Activated CD4-positive, alpha-beta T cell treated with anti-CD3 and anti-CD28 coated beads, Interleukin-2, amount 10 ng/mL, durations not matched to agents 7 days and 5 days (primary cell): ENCODE measurements at places on chromosomes 12 and 14. TPM values are rescaled to one million over a fixed set of nuclear protein-coding genes. Genes with fewer than 3 reads are reported as not detected.

Gene ALX1
- total RNA-seq, result not detected

Gene OTX2
- not detected for total RNA-seq

DNA sequence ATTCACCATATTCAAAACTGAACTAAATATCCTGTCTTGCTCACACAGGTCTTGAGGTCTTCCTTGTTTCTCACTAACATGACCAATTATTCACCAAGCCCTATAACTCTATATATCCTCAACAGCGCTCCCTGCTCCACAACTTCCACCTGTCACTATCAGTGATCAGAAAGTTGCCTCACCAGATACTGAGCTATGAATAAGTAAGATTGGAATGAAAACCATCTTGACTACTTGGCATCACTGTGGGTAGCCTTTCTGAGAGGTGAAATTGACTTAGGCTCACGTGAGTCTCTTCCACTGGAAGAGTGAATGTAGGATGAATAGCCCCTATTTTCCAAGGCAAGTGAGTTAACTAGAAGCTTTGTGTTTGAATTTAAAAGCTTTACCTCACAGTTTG, 167.1 kb downstream of the PIK3C2G start:
- no peak for DNase-seq

GRCh38 chr14:103377522-103378037, 7.6 kb upstream of the MARK3 start:
- DNase-seq, result no peak

GRCh38 chr12:106288494-106289195, 13.9 kb upstream of the TCP11L2 start:
- DNase-seq, result no peak

DNA sequence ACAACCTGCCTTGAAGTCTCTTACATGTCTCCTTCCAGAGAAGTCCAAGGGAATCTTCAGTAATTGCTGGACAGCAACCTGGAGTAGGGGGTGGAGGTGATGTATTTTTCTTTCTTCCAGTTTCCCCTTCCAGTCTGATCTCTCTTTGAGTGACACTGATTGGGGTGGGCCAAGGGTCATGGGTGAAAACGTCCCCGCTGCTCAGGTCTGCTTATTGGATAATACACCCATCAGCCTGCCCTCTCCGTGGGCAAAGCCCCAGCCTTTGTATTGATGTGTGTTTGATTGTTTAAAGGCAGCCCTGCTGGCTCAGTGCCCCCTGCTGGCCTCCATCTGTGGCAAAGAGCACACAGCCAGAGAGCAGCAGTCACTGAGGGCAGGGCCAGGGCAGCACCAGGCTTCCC, 35.7 kb upstream of the ATP2A2 start:
- DNase-seq, result peak; percentile 64

Gene KANSL2
- 44.5 TPM for total RNA-seq

DNA sequence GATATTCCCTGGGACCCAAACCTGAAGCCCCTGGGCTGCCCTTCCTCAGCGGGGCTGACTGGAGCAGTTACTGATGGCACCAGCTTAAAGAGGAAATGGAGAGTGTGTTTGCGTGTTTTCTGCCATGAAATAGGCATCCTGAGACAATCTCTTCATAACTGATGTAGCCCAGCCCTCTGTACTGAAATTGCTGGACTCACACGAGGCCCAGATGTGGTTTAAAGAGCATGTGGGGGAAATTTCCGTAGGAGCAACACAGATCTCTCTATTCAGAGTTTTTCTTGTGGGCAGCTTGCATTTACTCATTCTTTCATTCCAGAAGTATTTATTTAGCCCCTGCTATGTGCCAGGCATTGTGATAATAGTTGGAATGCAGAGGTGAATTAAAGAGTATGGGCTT, 782.1 kb upstream of the TBX3 start:
- no peak for DNase-seq

DNA sequence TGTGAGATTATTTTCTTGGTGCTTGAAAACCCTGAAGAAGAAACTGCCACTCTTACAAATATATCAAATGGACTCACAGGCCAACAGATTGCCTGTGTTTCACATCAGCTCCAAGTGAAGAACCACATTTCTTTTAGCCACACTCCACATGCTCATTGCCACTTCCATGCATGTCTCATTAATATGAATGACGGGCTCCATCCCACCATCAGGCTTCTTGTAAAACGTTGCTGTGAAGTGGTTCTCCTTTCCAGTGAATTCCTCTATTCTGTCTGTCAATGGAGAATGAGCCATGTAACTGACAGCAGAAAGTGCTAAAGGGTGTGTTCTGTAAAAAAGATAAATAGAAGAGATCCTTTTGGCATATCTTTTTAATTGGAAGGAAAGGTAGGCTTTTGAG, 188.2 kb upstream of the RMST start:
- no peak for DNase-seq

- no peak for DNase-seq
Measured at GRCh38 chr12:131112021-131112420, 158.3 kb downstream of the ADGRD1 start.

Gene DHRS1
- total RNA-seq, result 35.0 TPM

DNA sequence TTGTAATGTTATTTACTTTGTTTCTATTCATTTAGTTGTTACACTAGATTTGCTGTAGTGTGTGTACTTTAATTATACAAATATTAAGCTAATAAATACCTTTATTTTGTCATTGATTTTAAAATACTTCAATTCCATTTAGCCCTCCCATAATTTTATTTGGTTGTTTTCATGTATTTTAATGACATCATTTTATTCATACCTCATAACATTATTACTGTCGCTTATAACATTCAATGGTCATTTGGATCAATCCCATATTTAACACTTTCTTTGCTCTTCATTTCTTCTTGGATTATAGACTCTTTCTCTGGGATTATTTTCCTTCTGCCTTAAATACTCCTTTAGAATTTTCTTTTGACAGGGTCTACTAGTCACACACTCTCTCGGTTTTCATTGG, 86.6 kb upstream of the CAND1 start:
- no peak for DNase-seq

GRCh38 chr12:131800594-131801135, 27.5 kb upstream of the MMP17 start:
- DNase-seq, result no peak

GRCh38 chr12:105166736-105167135, 59.2 kb downstream of the WASHC4 start:
- no peak for DNase-seq

- no peak for DNase-seq
Measured at GRCh38 chr14:23624830-23625404, 11.2 kb upstream of the DHRS2 start.

GRCh38 chr12:79085106-79085682, 220.6 kb downstream of the SYT1 start:
- no peak for DNase-seq

DNA sequence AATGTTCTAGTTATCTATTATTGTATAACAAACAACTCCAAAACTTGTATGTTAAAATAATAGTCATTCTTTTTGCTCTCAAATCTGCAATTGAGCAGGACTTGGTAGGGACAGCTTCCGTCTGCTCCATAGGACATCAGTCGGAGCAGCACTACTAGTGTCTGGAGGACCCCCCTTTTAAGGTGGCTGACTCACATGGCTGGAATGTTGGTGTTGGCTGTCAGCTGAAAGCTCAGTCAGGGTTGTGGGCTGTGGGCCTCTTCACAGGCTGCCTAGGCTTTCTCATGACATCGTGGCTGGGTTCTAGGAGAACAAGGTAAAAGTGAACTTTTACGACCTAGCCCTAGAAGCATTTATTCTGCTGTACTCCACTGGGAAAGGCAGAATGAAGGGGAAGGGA, 160.6 kb downstream of the ANO4 start:
- DNase-seq, result no peak

Gene MYH6
- 0.08 TPM for total RNA-seq

- no peak for DNase-seq
Measured at GRCh38 chr12:78795934-78796445, 68.6 kb upstream of the SYT1 start.

- DNase-seq, result no peak
Measured at GRCh38 chr14:75826599-75826998, 155.2 kb downstream of the TGFB3 start.

DNA sequence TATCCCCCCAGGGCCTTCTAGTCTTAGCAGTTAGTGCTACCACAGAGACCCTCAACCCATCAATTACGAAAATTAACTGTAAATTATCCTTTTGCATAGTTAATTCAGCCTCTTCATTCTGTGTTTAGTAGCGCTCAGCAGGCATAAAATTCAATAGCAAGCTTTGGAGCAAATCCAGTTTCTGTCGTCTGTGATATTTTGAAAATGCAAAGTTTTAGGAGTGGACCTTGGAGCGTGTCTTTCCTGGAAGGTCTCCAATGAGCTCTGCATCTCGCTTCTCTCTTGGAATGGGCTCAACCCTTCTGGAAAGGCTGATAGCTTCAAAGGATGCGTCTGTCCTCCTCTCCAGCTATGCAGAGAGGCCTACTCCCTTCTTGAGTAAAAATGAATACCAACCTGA, 222.9 kb downstream of the SLC15A4 start:
- no peak for DNase-seq

Gene KRT81
- not detected for total RNA-seq

Gene SMIM41
- total RNA-seq, result not detected

- no peak for DNase-seq
Measured at GRCh38 chr12:76265424-76266180, 82.6 kb downstream of the BBS10 start.

Gene GSG1
- total RNA-seq, result not detected

Gene SLC7A7
- total RNA-seq, result 0.69 TPM

GRCh38 chr12:100141998-100142850, 450 bp downstream of the BLTP3B start:
- DNase-seq, result peak; percentile 44

- no peak for DNase-seq
Measured at GRCh38 chr12:100904270-100904669, 109.7 kb downstream of the ANO4 start.

Gene ZFHX2
- 1.0 TPM for total RNA-seq

Gene SLC4A8
- 4.4 TPM for total RNA-seq

DNA sequence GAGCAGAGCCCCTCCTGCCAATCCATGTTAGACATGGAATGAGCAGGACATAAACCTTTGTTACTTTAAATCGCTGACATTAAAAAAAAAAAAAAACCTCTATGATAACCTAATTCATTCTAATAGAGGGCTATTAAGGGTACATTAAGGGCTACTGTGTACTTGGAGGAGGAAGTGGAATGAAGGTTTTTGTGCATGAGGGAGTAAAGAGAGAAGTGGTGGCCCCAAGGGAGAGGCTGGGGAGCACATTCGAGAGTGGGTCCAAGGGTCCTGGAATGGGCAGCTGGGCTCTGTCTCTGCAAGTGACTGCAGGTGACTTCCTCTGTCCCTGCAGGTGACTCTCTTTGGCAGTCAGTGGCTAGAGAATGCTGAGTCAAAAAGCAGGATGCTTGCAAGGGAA, 32.1 kb upstream of the PTGDR start:
- no peak for DNase-seq

Gene GLT1D1
- total RNA-seq, result not detected

- no peak for DNase-seq
Measured at GRCh38 chr12:20351406-20351805, 16.9 kb upstream of the PDE3A start.

Gene NPFF
- total RNA-seq, result not detected

DNA sequence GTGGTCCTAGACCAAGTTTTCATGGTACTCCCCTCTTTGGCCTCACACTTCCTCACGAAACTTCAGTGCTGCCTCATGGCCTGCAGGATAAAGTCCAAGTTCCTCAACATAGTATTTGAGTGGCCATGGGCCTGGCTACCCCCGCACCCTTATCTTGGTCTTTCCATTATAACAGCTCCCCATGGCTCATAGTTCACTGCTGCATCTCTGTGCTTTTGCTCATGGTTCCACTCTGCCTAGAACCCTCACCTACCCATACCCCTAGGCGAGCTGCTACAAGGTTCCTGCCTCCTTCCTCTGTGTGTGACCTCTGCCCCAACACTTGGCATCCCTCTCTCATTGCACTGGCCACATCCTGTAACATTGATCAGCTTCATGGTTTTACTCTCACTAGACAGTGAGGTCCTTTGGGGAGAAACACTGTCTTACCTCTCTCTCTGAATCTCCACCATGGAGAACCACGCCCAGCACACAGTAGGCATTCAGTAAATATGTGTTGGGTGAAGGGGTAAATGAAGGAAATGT, 158.9 kb downstream of the GPR65 start:
- peak; percentile 12 for DNase-seq

GRCh38 chr14:101369916-101370592, 191.2 kb upstream of the DIO3 start:
- DNase-seq, result no peak

DNA sequence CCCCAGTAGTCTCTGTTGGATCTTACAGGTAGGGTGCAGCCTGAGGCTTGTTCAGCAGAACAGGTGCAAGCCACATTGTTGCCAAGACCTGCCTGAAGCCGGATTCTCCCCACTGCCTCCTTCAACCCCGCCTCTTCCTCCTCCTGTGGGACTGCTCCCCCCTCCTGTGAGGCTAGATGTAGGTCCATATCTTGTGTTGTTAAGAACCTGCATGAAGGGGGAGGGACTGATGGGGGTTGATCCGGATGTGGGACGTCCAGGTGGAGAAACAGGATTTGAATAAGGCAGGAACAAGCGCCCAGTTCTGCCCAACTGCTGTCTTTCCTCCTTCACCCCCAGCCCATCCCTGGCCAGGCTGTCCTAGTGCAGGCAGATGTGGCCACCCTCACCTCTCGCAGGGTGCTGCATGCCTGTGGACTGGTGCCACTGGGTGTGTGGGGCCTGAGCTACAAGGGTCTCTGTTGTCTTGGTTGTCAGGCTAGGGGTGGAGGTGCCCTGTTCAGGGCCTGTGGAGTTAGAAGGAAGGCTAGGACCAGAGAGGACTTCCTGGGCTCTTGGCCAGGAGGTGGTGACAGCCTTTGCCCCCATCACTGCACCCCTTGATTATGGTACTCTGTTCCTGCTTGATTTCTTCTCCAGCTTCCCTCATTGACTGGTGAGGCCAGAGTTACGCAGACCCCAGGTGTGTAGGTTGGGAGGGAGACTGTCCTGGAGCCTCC, 1.4 kb downstream of the NR4A1 start:
- peak; percentile 37 for DNase-seq
